GM12891 (cell line): ENCODE measurements at places on chromosomes 7 and 10.

- no peak for DNase-seq
Observed at GRCh38 chr7:32299133-32299702, 191.0 kb downstream of the LSM5 start.

DNA sequence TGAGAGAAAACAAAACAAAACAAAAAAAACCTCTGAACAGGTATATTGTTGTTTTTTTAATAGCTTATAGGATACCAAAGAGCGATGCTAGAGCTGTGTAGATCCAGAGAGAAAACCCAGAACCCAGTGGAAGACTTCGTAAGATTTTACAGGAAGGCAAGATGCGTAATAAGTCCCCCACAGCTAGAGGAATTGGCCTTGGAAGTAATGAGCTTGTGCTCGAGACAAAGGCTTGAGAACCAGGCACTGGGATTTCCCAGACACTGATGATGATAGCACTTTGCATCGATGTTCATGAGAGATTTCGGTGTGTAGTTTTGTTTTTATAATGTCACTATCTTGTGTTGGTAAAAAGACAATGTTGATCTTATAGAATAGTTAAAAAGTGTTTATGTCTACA is 821.5 kb upstream of the IGFBP3 start:
- DNase-seq, result no peak

DNA sequence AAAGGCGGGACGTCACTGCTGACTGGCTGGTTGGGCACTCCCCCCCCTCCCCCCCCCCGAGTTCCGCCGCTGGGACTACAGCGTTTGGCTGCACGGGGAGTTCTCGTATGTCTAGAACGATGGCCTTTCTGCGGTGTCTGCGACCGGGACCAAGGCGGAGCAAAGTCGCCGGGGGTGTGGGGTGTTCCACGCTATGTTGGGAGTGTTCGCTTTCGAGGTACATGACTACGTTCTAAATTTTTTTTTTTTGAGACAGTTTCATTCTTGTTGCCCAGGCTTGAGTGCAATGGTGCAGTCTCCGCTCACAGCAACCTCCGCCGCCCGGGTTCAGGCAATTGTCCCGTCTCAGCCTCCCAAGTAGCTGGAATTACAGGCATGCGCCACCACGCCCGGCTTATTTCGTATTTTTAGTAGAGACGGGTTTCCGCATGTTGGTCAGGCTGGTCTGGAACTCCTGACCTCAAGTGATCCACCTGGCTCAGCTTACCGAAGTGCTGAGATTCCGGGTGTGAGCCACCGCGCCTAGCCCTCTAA is 573 bp upstream of the IDI1 start:
- DNase-seq, result no peak

GRCh38 chr7:143495851-143496250 is 18.2 kb downstream of the TAS2R41 start:
- DNase-seq, result no peak

GRCh38 chr10:107576746-107577145 is 412.2 kb upstream of the SORCS1 start:
- DNase-seq, result no peak

- no peak for DNase-seq
Observed at GRCh38 chr7:96306385-96307125, 15.3 kb downstream of the SLC25A13 start.

DNA sequence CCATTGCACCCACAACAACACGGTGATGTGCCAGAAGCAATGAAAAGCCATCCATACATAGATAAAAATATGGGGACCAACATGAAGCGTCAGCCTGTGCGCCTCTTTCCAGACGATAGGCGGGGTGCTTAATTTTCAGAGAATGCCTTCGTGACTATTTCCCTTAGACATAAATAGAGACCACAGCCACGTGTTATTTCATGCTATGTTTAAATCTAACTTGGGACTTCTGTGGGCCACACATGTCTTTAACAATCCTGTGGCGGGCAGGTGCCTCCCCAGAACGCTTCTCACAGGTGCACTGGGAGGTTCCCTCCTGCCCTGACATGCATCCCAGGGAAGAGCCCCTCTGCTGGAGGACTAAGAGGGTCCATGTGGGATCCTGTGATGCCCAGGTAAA is 259.7 kb downstream of the ADARB2 start:
- no peak for DNase-seq

DNA sequence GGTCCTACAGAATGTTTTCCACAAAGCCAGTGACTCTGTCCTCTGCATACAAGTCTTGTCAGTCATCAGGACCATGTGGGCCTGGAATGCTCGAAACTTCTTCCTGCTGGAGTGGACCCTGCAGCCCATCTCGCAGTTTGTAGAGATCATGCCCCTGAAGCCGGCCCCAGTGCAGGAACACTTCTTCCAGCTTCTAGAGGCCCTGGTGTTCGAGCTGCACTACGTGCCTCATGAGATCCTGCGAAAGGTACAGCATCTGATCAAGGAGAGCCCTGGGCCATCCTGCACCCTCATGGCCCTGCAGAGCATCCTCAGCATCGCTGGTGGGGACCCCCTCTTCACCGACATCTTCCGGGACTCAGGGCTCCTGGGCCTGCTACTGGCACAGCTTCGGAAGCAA is 46.5 kb downstream of the WDFY4 start:
- DNase-seq, result no peak

DNA sequence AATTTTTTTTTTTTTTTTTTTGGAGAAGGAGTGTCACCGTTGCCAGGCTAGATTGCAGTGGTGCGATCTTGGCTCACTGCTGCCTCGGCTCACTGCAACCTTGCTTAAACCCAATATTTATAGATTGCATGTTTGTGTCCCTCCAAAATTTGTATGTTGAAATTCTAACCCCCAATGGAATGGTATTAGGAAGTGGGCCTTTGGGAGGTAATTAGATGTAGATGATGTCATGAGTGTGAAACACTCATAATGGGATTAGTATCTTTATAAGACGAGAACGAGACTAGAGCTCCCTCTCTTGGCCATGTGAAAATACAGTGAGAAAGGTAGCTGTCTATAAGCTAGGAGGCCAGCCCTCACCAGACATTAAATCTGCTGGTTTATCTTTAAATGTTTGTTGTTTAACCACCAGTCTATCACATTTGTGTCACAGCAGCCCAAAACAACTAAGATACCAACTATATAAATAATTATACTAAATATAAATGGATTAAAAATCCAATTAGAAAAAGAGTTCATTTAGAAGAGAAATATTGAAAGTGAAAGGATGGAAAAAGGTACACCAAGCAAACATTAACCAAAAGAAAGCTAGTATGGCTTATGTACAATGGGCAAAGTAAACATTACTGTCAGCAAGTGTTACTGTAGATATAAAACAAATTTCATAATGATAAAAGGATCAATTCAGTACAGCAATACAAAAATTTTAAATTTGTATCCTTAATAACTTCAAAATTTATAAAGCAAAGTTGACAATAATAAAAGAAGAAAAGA is 9.3 kb downstream of the TCAF1 start:
- DNase-seq, result no peak

DNA sequence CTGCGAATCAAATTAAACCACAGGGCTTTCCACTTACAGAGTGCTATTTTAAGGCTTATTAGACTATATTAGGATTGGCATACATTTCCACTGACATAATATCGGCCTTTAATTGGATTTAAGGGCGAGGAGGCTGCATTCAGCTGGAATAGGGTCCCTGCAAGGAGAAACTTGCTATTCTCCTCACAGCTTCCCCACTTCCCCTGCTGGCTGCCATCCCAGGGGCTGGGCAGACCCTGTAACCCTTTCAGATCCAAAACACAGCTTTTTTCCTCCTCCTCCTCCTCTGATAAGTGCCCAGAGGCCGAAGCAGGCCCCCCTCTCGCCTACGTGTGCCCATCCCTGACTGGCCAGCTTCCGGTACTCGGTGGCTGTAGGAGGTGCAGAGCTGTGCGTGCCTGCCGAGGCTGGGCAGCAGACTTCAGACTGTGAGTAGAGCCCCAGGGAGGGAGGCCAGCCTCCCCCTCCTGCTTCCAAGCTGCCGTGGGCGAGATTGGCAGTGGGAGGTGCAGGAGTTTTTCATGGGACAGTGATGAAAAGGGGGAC is 224.2 kb downstream of the PLXNA4 start:
- DNase-seq, result no peak

GRCh38 chr10:24561453-24561852 is 162.2 kb downstream of the ARHGAP21 start:
- DNase-seq, result no peak

- DNase-seq, result no peak
Observed at GRCh38 chr10:1289591-1289990, 233.4 kb downstream of the WDR37 start.

GRCh38 chr7:123275036-123275753 is 75.4 kb upstream of the SLC13A1 start:
- no peak for DNase-seq

DNA sequence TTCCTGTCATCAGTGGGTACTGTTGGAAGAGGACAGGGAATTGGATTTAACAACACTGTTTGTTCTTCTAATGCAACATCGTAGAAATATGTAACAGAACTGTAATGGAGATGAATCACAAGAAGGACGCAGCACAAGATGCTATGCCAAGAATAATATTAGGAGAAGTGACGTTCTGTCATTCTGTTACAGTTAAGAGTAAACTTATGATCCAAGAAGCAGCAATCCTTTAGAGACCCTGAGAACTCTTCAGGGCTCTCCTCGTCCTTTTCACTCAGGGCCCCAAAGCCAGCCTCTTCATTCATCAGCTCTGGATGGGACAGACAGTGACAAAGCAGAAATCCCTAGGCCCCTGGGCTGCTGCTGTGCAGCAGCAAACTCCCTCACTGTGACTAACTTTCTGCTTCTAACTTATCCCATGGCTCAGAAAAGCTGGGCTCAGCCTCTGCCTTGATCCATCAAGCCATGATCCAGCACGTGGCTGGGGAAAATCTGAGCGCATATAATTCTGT is 8.7 kb upstream of the IL6 start:
- DNase-seq, result no peak

DNA sequence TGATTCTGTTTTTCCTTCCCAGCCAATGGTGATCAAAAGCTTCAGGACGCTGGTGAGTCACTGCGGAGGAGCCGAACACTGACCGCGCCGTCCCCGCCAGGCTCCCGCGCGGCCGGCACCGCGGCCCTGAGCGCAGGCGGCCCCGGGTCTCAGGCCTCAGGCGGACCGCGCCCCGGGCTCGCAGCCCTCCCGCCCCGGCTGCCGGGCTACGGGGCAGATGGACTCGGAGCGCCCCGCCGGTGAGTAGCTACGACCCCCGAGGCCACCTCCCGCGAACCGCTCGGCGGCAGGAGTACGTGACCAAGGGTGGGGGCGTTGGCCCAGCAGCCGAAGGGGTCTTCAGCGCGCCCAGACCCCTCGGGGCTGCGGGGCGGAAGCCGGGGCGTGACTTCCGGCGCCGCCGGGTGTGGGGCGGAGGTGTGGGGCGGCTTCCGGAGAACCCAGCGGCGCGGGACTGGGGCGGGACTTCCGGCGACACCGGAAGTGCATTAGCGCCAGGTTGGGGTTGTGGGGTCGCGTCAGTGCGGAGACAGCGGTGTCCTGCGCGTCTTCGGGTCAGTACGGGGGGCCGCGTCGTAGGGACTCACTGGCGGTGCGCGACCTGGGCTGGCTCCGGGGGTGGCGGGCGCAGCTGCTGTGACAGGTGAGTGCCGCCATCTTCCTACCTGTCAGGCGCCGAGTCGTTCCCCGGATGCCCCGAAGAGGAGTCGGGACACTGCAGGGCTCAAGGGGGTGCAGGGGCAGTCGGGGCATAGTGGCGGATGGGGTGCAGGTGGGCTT is at the start of gene WDR37:
Gene WDR37, plus strand, starts transcription at position 60 of the 780 bp plus-strand sequence. CDS start 15,771 bp downstream, outside the sequence.
- peak; percentile 95 for DNase-seq

DNA sequence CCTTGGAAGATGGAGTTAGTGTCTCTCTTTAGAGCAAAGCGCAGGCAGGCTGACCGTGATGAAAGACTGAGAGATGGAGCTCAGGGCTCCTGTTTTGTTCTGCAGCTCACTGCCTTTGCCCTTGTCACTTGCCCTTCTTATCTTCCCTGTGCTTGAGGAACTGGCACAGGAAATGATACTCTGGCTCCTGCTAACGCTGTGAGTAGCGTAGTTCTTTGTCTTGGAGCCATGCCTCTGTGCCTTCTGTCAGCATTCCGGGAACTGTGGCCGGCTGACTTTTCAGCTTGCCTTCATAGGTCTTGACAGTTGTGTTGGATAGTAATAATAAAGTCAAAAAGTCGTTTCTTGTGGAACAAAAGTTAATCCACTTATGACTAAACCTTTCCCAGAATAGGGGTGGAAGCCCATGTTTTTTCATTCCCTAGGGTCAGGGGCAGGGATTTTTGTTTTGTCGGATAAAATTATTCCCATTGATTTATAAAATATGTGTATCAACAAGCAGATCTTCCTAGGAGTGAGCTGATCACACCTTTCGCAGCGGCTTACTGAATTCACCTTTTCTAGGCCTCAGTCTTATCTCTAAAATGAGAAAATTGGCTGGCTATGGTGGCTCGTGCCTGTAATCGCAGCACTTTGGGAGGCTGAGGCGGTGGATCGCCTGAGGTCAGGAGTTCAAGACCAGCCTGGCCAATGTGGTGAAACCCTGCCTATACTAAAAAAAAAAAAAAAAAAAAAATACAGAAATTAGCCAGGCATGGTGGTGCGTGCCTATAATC is 16.6 kb upstream of the TMEM236 start:
- no peak for DNase-seq

GRCh38 chr10:63720676-63721075 is 199.5 kb downstream of the REEP3 start:
- DNase-seq, result no peak

GRCh38 chr7:151010307-151011096 is 13.8 kb downstream of the ATG9B start:
- DNase-seq, result no peak
